ENCODE measurements at places on chromosomes 3 and 15. TPM values are rescaled to one million over a fixed set of nuclear protein-coding genes. Genes with fewer than 3 reads are reported as not detected.

DNA sequence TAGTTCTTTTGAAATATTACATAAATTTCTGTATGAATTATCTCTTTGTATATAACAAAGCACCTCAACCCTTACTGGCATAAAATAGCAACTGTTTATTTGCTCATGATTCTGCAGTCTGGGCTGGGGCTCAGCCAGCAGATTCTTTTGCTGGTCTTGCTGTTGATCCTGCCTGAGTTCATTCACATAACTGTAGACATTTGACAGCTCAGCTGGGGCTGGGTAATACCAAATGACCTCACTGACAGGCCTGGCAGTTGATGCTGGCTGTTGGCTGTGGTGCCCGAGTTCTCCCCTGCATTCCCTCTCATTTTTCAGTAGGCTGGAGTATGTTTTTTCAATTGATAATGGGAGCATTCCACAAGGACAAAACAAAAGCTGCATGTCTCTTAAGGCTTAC lies 449.9 kb upstream of the GOLIM4 start:
- no peak for DNase-seq

DNA sequence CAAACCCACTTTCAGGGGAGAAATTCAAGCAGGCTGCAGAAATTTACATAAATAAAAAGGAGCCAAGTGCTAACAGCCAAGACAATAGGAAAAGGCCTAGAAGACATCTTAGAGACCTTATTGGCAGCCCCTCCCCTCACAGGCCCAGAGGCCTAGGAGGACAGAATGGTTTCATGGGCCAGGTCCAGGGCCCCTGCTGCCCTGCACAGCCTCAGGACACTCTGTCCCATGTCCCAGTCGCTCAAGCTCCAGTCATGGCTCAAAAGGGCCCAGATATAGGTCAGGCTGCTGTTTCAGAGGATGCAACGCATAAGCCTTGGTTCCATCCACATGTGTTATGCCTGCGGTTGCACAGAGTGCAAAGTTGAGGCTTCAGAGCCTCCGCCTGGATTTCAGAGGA lies 55.8 kb downstream of the SLC41A3 start:
- no peak for DNase-seq

DNA sequence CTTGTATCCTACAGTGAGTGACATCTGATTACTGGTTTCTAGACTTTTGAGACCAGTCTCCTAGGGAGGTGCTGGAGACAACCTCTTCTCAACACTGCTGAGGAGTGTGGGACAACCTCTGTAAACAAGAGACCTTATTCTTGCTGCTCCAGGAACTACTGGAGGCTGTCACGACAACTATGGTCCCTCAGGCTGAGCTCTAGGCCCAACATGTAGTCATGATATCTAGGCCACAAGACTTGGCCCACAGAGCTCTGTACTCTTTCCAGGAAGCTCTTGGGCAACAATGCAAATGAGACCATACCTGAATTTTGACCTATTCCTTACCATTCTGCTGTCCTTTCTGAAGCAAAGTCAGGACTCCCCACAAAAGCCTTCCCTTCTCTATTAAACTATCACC lies 24.3 kb upstream of the HEG1 start:
- DNase-seq: no peak

GRCh38 chr3:39180546-39181346 lies 11.6 kb downstream of the XIRP1 start:
- DNase-seq: peak; percentile 48

GRCh38 chr15:46409841-46410301 lies 775.0 kb downstream of the SQOR start:
- no peak for DNase-seq

- no peak for DNase-seq
Measured at GRCh38 chr3:112350018-112350810, 17.3 kb downstream of the CD200 start.

DNA sequence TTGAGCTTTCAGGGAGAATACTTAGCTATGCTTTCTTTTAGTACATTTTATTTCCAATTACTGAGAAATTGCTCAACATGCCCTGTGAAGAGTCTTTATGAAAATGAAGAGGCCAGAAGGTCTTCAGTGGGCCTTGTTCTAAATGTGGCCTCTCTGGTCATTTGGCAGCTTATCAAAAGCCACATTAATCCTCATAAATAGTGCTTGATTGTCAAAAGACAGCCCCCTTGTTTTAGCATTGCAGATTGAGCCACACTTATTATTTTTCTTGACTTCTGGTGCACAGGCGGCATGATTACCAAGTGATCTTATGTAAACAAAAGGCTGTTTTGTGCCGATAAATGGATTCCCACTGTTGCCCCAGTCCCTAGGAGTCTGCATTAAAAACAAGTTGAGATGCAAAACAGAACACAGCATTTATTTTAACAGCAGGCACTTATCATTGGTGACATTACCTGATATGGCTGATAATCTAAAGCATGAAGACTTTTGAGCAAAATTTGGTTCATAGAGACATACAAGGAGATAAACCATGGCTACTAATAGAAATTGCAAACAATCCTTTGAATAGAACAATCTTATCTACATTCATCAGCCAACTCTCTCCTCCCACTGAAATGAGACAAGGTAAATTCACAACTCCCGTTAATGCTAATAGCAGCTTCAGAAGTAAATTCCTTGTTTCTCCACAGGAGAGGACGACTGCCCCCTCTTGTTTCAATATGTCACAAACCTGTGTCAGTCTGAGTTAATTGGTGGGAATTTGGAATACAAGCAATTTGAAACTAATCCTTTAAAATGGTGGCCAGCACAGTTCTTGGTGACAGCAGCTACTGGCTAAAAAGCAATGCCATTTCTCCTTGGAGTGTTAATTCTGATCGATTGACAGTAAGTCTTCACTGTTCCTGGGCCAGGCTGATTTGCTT lies 194.3 kb downstream of the NSUN3 start:
- no peak for DNase-seq

DNA sequence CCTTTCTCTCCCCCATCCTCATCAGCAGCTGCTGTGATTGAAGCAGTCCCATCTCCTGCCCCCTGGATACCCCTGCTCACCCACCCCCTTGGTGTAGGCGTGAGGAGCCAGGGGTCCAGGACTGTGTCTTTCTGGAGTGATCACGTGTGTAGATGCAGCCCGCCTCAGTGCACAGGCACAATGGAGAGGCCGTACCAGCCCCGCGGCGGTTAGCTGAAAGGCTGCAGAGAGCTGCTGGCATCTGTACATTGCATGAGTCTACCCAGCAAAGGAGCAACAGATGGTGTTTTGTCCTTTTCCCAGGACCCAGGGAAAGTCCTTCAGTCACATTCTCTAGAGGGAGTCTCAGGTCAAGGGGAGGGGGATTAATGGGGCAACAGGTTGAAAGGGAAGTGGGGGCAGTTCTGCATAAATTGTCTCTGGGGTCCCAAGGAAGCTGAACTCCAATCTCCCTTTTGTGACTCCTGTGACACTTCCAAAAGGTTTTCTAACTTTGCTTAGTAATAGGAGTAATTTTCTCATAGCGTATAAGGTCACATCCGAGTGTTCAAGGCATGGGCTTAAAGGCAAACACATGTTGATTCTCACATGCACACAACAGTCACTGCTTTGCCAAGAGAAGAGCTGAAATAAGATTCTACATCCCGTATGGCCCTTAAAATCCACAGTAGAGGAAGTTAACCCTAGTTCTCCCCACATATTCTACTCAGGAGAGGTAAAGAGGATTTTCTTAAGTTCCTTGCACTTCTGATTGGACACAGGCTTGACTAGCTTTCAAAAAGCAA lies 7.1 kb downstream of the CSPG5 start:
- peak; percentile 21 for DNase-seq

- DNase-seq: no peak
Measured at GRCh38 chr15:98443526-98443925, 204.8 kb upstream of the IGF1R start.

GRCh38 chr3:12558706-12559105 lies 1.8 kb downstream of the MKRN2 start:
- DNase-seq: no peak

GRCh38 chr3:195907934-195908693 lies at the start of gene TNK2:
TNK2 (minus strand) TSS chr3:195908551; CDS start chr3:195888588, 19,963 bp downstream.
- peak; percentile 51 for DNase-seq

DNA sequence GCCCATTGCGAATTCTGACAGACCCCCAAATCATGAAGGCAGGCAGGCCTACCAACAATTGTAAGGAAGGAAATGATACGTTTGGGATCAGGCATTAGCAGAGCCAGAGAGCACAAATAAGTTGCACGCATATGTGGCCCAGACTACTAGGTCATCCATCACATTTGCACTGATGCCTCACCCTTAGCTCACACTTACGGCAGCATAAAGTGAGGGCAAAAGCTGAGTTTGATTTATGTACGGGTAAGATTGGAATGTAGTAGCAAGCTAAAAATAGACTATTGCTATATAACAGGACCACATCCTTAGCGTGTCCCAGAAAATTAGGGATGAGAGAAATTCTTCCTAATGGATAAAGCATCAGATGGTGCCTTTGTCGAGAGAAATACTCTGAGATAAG lies 58.6 kb downstream of the QTRT2 start:
- DNase-seq: no peak

RASGRF1 gene
- 2.8 TPM for total RNA-seq

DNA sequence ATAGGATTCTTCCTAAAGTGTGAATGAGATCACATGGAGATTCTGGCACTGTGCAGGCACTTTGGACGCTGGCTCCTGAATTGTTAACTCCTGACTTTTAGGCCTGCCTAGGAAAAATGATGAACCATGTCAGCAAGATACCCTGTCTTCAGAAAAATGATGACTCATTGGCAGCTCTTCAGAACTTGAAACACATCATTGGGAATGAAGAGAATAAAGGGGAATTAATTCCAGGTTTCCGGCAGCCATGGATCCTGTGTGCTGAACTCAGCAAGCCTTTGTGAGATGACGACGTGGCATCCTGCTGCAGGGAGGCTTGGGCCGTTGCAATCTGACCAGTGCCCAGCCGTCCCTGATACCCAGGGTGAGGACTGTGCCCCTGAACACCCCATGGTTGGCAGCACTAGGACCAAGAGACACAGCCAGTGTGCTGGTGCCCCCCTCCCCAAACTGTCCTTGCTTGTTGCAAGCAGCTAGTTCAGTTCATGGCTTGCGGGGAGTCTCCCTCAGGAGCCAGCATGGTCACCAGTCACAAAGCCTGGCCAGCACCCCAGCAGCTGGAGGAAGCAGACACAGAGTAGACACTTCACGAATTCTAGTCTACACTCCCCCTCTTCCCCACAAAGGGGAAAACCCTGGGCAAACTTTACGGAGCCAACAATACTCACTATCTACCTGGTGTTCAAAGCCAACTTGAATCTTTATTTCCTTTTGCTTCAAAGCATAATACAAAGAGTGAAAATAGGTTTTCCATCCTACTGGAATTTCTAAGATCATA lies 7.8 kb upstream of the LIPC start:
- no peak for DNase-seq
